GM12878 (cell line): ENCODE measurements at places on chromosomes 7 and 10. TPM values are rescaled to one million over a fixed set of nuclear protein-coding genes. Genes with fewer than 3 reads are reported as not detected.

DNA sequence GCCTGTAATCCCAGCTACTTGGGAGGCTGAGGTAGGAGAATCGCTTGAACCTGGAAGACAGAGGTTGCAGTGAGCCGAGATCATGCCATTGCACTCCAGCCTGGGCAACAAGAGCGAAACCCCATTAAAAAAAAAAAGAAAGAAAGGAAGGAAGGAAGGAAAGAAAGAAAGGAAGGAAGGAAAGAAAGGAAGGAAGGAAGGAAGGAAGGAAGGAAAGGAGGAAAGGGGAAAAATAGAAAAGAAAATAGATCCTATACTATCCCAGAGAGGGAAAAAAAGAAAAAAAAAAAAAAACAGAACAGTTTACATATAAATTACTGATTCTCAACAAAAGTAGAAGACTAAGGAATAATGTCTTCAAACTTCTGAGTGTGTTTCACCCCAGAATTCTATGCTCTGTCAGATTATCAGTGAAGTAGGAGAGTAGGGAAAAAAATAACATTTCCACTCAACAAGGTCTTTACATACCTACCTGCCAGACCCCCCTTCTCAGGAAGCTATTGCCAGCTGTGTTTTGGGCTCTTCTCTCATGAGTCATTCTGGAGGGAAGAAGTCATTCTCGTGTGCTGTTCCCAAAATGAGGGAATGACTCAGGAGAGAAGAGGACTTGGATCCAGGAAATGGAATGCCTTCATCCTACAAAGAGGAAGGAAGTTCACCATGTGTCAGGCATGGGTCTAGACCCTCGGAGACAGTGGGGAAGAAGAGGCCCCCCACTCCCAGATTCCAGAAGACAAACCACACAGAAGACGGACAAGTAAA is 20.9 kb downstream of the RGS10 start:
- H3K36me3 ChIP-seq = peaks cover 17% of the 10 kb centered on the region; the same call in 1 of the 2 replicates
- DNase-seq = no peak
- H3K4me3 ChIP-seq = no peak overlapping the region
- H3K27ac ChIP-seq = no peak overlapping the region
- peaks cover 31% of the 10 kb centered on the region for H3K4me1 ChIP-seq

DNA sequence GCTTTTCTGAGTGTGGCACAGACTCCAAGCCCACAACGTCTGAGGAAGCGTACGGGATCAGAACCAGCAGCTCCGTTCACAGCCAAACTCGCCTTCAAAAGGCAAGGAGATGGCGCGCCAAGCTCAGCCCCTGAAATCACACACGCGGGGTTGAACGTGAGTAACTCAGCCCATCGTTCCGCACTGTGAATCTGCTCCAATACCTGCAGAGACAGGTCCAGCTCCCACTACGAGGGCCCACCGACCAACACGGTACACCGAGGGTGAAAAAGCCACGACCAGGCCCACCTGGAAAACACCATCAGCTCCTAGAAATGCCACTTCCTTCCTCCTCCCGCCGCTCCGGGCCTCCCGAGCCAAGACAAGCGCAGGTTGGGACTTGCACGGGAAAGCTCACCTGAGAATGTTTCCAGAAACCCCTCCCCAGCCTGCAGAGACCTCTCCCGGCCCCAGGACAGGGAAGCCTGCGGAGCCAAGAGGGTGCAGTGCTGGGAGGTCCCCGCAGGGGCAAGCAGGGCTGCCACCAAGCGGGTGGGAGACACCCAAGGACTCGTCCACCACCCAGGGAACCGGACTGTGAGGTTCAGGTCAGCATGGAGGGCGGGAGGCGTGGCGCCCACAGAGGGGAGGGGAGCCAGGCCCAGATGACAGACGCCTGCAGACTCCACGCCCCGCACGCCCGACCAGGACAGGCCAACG is 93.9 kb upstream of the PDGFA start:
- DNase-seq = no peak
- no peak overlapping the region for H3K27ac ChIP-seq
- H3K4me1 ChIP-seq = peaks cover 3% of the 10 kb centered on the region; the same call in 1 of the 2 replicates
- no peaks in the 10 kb centered on the region for H3K27me3 ChIP-seq

Gene NODAL
- 0.11 TPM in 1 of 2 replicates, not detected in the other for total RNA-seq

Gene TAS2R3
- total RNA-seq = 0.21 and 0.24 TPM in 2 replicates

DNA sequence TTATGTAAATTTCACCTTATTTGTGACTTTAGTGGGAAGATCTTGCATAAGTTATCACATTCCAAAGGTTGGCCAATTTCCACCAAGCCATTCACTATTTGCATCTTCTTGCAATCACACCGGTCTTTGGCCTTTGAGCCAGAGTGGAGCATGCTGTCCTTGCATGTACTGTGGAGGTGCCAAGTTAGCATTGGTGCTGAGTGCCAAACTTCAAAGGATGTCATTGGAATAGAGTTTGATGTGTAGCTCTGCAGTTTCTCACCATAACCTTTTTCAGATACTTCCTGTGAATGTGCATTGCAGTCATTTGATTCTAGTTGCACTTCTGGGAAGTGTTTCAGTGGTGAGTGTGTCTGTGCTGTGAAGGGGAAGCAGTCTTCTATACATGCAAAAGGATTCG is 620.6 kb downstream of the SUGCT start:
- no peaks in the 10 kb centered on the region for H3K36me3 ChIP-seq
- no peaks in the 10 kb centered on the region for H3K27me3 ChIP-seq
- no peak overlapping the region for H3K4me3 ChIP-seq
- no peak for DNase-seq
- no peak overlapping the region for H3K27ac ChIP-seq

DNA sequence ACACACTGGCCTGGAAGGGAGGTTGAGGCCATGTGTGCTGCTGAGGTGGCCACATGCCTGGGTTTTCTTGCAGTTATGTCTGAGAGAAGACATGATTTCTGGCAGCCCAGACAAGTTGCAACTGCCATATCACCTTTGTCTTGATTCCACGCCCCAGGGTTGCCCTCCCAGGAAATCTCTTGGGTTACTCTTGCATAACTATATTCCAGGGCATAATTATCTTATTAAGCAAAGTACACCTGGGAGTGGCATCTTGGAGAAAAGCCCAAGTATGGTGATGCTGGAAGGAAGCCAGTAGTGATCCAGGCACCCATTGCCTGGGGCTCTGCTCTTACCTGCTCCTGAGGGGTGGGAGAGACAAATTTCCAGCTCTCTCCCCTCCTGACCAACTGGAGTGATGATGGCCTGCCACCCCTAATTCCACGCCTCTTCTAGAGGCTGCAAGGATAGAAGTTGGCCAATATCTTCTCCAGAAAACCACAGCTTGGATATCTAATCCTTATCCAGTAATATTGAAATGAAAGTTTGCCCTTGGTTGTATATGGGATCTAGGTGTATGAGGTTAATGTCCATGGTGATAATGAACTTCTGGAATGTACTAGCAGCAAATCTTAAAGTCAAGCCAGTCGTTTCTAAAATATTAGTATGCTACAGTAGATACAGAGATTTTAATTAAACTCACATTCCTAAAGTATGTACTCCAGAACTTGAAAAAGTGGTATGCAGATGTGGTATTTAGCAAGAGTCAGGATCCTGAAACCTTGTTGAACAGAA is 5.0 kb downstream of the AKR1B10 start:
- no peaks in the 10 kb centered on the region for H3K36me3 ChIP-seq
- peaks cover 2% of the 10 kb centered on the region for H3K27me3 ChIP-seq
- no peak overlapping the region for H3K27ac ChIP-seq
- H3K4me3 ChIP-seq = no peak overlapping the region
- no peaks in the 10 kb centered on the region for H3K4me1 ChIP-seq
- no peak for DNase-seq

DNA sequence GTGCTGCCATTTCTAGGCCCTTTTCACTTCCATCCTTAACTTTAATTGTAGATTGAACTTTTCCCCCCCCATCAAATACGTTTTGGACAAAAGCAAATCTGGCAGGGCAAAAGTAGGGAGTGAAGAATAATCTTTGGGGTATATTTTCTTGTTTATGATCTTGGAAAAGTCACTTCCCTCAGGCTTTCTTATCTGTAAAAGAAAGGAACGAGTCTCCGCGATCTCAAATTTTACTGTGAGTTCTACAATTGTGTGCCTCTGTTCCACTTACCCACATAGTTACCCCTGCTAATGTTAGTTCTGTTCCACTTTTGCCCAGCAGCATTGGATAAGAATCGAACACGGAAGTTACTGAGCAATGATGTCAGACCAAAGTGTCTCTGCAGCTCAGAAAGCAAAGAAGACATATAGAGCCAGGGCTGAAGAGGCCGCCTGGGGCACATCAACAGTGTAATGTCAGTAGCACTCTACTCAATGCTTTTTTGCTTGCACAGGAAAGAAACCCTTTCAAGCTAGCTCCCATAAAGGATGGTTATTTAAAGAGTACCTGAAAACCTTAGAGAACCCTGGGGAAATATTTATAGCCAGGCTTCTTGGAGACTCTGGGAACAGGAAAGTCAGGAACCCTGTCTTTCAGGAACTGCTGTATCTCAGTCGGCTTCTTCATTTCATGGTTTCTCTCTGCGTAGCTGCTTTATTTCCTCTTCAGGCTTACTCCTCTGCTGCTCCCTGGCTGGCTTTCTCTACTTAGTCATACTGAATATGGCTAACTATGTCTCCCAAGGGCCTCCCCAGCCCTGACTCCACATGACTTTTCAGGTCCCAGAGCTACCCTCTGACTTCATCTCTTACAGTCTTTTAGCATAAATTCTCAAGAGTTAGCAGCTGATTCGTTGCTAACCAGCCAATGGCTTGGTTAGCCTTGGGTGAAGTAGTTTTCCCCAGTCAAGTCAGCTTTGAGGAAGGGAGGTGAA is 123.7 kb upstream of the FAM3C start:
- no peak overlapping the region for H3K4me3 ChIP-seq
- no peak for DNase-seq
- H3K27ac ChIP-seq = no peak overlapping the region
- no peaks in the 10 kb centered on the region for H3K4me1 ChIP-seq
- no peaks in the 10 kb centered on the region for H3K36me3 ChIP-seq

Gene DBNL
- 108 and 110 TPM in 2 replicates for total RNA-seq

Gene KNDC1
- total RNA-seq = 0.05 TPM in 1 of 2 replicates, not detected in the other

- H3K27ac ChIP-seq = no peak overlapping the region
- DNase-seq = no peak
- no peaks in the 10 kb centered on the region for H3K4me1 ChIP-seq
Measured at GRCh38 chr10:70084189-70084588, 31.5 kb downstream of the MACROH2A2 start.

Gene PROSER2
- 0.10 and 0.27 TPM in 2 replicates for total RNA-seq

Gene AASS
- total RNA-seq = 0.35 and 0.54 TPM in 2 replicates

Gene TBL2
- total RNA-seq = 28.7 and 31.7 TPM in 2 replicates

- H3K27ac ChIP-seq = no peak overlapping the region
- peaks cover 3% of the 10 kb centered on the region for H3K27me3 ChIP-seq
- no peak overlapping the region for H3K4me3 ChIP-seq
Measured at GRCh38 chr10:95558593-95559320, 2.4 kb downstream of the SORBS1 start.

DNA sequence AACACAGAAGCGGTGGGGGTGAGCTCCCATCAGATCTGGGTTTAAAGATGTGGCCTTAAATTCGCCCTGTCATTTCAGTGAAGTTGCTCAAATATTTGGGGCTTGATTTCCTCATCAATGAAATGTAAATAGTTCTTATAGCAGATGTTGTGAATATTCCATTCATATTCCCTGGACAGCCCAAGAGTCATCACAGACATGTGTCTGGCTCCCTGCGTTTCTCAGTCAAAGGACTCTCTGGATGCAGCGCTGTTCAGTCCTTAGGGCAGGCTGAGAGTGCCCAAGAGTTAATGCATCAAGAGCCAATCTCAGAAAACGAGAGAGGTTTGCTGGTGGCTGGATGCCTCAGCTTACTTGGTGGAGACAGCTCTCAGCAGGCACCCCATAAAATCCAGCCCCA is 475.5 kb upstream of the VSTM2A start:
- H3K36me3 ChIP-seq = no peaks in the 10 kb centered on the region
- H3K27ac ChIP-seq = no peak overlapping the region
- no peak for DNase-seq
- H3K27me3 ChIP-seq = no peaks in the 10 kb centered on the region
- H3K4me1 ChIP-seq = no peaks in the 10 kb centered on the region

- H3K4me1 ChIP-seq = peaks cover 3% of the 10 kb centered on the region
- H3K36me3 ChIP-seq = no peaks in the 10 kb centered on the region
- no peak overlapping the region for H3K27ac ChIP-seq
- no peak for DNase-seq
- no peak overlapping the region for H3K4me3 ChIP-seq
Measured at GRCh38 chr7:7176406-7177043, 5.8 kb upstream of the C1GALT1 start.

Gene ATP6V0A4
- total RNA-seq = not detected in 2 replicates

Gene CLCN1
- total RNA-seq = not detected in 2 replicates

DNA sequence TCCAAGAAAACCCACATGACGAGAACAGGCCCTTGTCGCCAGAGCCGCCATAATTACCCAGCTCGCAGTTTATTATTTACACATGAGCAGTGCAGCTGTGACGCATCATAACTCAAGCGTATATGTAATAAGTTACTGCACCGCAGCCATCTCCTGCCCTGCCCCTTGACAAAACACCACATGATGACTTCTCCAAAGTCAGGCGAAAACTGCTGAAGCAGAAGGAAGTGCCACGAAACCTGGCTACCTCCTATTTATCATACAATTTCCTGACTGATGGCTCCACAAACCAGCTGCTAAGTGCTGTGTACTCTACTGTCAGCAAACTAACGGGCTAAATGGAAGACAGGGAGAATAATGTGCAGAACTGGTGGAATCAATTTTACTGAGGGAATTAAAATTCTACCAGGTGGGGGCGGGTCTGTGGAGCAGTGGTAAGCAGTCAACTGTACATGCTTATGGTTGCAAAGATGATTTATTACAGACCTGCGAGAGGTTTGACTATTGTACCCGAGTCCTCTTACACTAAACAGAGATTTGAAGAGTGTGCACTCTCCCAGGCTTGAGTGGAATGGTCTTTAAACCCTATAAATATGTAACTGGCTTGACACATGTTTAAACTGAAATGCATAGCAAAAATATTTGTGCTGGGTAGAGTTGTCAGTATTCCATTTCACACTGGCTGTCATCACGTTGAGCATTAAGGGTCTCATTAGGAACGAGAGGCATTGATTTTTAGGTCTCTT is 156.0 kb downstream of the GLI3 start:
- H3K4me3 ChIP-seq = no peak overlapping the region
- DNase-seq = no peak
- H3K27ac ChIP-seq = no peak overlapping the region
- no peaks in the 10 kb centered on the region for H3K4me1 ChIP-seq

GRCh38 chr7:129734400-129734799 is 122.9 kb downstream of the NRF1 start:
- no peaks in the 10 kb centered on the region; the same call in 1 of the 2 replicates for H3K36me3 ChIP-seq
- H3K27me3 ChIP-seq = no peaks in the 10 kb centered on the region
- H3K27ac ChIP-seq = no peak overlapping the region
- H3K4me1 ChIP-seq = no peaks in the 10 kb centered on the region
- no peak for DNase-seq

DNA sequence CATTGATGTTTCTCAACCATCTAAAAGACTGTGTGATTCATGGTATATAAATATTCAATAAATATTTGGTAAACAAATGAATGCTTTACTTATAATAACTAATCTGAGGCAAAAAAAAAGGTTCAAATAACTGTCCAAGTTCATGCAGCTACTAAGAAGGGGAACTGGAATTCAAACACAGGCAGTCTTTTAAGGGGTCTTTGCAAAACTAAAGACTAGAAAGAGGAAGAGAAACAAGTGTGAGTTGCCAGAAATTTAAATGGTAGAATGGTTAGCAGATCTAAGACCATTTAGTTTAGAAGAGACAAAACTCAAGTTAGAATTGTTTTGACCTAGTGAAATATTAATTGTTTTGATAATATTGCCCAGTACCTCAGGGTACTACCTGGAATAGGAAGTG is 642.0 kb upstream of the LRRN3 start:
- no peaks in the 10 kb centered on the region for H3K36me3 ChIP-seq
- no peaks in the 10 kb centered on the region for H3K4me1 ChIP-seq
- no peak overlapping the region for H3K27ac ChIP-seq
- DNase-seq = no peak
